ENCODE measurements at places on chromosomes 16 and 17.

- no peak overlapping the region for H3K27ac ChIP-seq
- no peak for DNase-seq
- peaks cover 6% of the 10 kb centered on the region for H3K4me1 ChIP-seq
- H3K36me3 ChIP-seq = no peaks in the 10 kb centered on the region
Measured at GRCh38 chr17:27244011-27244410, 49.9 kb upstream of the WSB1 start.

- H3K27ac ChIP-seq = no peak overlapping the region
- H3K4me1 ChIP-seq = no peaks in the 10 kb centered on the region
- H3K4me3 ChIP-seq = no peak overlapping the region
- H3K36me3 ChIP-seq = no peaks in the 10 kb centered on the region
- peaks cover 17% of the 10 kb centered on the region for H3K27me3 ChIP-seq
Measured at GRCh38 chr16:55656691-55657092, 904 bp downstream of the SLC6A2 start.

GRCh38 chr17:50394711-50395110 is 2.6 kb downstream of the LRRC59 start:
- peaks cover 10% of the 10 kb centered on the region for H3K4me1 ChIP-seq
- peaks cover 32% of the 10 kb centered on the region for H3K36me3 ChIP-seq
- no peak overlapping the region for H3K27ac ChIP-seq
- no peaks in the 10 kb centered on the region for H3K27me3 ChIP-seq

DNA sequence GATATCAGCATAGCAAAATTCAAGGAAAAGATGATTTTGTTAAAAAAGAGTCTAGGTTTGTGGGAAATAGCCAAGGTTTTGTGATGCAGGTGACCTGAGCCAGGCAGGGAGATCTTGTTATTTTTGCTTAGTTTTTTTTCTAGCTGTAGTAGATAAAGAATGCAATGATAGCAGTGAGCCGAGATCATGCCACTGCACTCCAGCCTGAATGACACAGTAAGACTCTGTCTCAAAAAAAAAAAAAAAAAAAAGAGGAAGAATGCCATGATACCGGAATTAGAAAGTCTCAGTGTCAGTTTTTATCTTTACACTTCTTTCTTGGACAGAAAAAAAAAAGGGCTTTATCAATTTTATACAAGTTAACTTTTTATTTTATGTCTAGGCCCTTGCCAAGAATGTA is 27.5 kb downstream of the TMEM238L start:
- DNase-seq = no peak
- no peak overlapping the region for H3K27ac ChIP-seq
- no peaks in the 10 kb centered on the region for H3K27me3 ChIP-seq
- H3K4me1 ChIP-seq = no peaks in the 10 kb centered on the region
- H3K4me3 ChIP-seq = no peak overlapping the region
- no peaks in the 10 kb centered on the region for H3K36me3 ChIP-seq

- H3K27me3 ChIP-seq = no peaks in the 10 kb centered on the region
- no peak for DNase-seq
- H3K4me1 ChIP-seq = no peaks in the 10 kb centered on the region
- no peak overlapping the region for H3K4me3 ChIP-seq
Measured at GRCh38 chr16:75616521-75617010, 6.5 kb downstream of the ADAT1 start.

GRCh38 chr17:80263253-80264204 is 2.9 kb downstream of the RNF213 start:
- no peaks in the 10 kb centered on the region for H3K27me3 ChIP-seq
- no peak overlapping the region for H3K4me3 ChIP-seq
- DNase-seq = no peak
- H3K27ac ChIP-seq = peak overlapping the region; percentile 23
- H3K4me1 ChIP-seq = peaks cover 17% of the 10 kb centered on the region
- H3K36me3 ChIP-seq = peaks cover 2% of the 10 kb centered on the region

- H3K4me3 ChIP-seq = no peak overlapping the region
- H3K4me1 ChIP-seq = peaks cover 7% of the 10 kb centered on the region
- no peaks in the 10 kb centered on the region for H3K27me3 ChIP-seq
- H3K36me3 ChIP-seq = peaks cover 28% of the 10 kb centered on the region
- no peak for DNase-seq
- H3K27ac ChIP-seq = peak overlapping the region; percentile 14
Measured at GRCh38 chr16:456891-457483, 31.5 kb downstream of the RAB11FIP3 start.

GRCh38 chr16:3095869-3096268 is 3.2 kb downstream of the ZSCAN10 start:
- no peak for DNase-seq
- no peak overlapping the region for H3K4me3 ChIP-seq
- H3K36me3 ChIP-seq = no peaks in the 10 kb centered on the region
- H3K4me1 ChIP-seq = peaks cover 28% of the 10 kb centered on the region

GRCh38 chr16:56277075-56277474 is 85.8 kb downstream of the GNAO1 start:
- no peaks in the 10 kb centered on the region for H3K36me3 ChIP-seq
- no peak overlapping the region for H3K27ac ChIP-seq
- no peak overlapping the region for H3K4me3 ChIP-seq
- H3K4me1 ChIP-seq = peaks cover 19% of the 10 kb centered on the region

DNA sequence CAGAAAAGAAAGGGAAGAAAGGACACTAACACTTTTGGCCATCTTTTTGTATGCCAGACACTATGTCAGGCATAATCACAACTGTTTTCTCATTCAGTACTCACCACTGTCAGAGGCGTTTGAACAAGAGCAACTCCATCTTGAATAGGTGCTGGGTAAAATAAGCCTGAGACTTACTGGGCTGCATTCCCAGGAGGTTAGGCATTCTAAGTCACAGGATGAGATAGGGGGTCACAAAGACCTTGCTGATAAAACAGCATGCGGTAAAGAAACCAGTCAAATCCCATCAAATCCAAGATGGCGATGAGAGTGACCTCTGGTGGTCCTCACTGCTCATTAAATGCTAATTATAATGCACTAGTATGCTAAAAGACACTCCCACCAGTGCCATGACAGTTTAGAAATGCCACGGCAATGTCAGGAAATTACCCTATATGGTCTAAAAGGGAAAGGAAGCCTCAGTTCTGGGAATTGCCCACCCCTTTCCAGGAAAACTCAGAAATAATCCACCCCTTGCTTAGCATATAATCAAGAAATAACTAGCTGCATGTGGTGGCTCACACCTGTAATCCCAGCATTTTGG is 14.9 kb upstream of the LYRM9 start:
- H3K4me1 ChIP-seq = peaks cover 4% of the 10 kb centered on the region
- no peak for DNase-seq
- H3K27me3 ChIP-seq = peaks cover 30% of the 10 kb centered on the region
- no peak overlapping the region for H3K27ac ChIP-seq

All from neuronal stem cell (in vitro differentiated cells).